IPS DF 19.7 (cell line): ENCODE measurements at places on chromosomes 12 and 14.

- peak; percentile 72 for DNase-seq
Observed at GRCh38 chr12:97235102-97235501, 227.5 kb upstream of the RMST start.

GRCh38 chr14:49659526-49660455 is 24.7 kb upstream of the DNAAF2 start:
- DNase-seq: no peak

DNA sequence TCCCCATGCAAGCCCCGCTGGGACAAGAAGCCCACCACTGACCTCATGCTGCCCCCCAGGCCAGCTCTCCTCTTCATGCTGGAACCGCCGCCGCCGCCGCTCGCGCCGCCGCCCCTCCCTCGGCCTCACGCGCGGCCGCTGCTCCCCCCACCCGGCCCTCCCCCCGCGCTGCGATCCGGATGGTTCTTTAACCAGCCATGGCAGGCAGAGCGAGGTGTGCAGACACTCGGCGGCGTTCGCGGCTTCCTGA is at the start of gene DCAF5:
Gene DCAF5, minus strand, starts transcription at position 218 of the 250 bp plus-strand sequence. Its CDS starts 141 bp downstream, at position 77.
- no peak for DNase-seq

- no peak for DNase-seq
Observed at GRCh38 chr12:94187361-94187760, 39.0 kb downstream of the PLXNC1 start.

DNA sequence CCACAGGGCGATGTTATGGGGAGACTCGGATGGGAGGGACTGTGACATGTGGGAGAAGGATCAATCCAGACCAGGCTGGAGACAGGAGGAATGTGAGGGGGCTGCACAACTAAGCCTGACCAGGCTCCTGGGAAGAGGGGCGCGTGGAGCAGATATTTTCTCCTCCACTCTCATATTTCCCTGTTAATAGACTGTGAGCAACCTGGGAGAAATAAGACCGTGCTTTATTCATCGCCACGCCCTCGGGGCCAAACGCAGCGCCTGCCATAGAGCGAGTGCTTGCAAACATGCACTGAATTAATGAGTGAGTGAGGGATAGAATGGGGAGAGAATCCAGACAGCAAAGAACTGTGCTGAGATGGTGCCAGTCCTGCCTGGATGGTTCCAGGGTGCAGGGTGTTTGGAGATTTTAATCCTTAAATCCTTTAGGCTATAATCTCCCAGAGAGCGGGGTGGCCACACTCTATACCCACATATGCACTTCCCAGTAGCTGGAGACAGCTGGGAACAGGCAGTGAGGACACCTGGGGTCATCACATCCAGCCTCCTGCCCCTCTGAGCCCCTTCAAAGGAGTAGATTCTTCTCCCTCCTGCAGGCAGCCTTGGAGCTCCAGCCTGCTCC is 13.6 kb upstream of the FAIM2 start:
- DNase-seq: no peak

GRCh38 chr12:38875586-38876228 is 29.7 kb downstream of the CPNE8 start:
- no peak for DNase-seq

GRCh38 chr14:44785096-44785495 is 176.7 kb downstream of the KLHL28 start:
- no peak for DNase-seq
